ENCODE measurements at places on chromosomes 6 and 20.
A peak's percentile ranks its signal among the peaks of the same experiment; 100 is the strongest.

GRCh38 chr6:170438402-170438753, 114.7 kb downstream of the PSMB1 start:
- peak; percentile 59 for DNase-seq

GRCh38 chr6:48111575-48111974, 578 bp upstream of the PTCHD4 start:
- DNase-seq, result no peak

DNA sequence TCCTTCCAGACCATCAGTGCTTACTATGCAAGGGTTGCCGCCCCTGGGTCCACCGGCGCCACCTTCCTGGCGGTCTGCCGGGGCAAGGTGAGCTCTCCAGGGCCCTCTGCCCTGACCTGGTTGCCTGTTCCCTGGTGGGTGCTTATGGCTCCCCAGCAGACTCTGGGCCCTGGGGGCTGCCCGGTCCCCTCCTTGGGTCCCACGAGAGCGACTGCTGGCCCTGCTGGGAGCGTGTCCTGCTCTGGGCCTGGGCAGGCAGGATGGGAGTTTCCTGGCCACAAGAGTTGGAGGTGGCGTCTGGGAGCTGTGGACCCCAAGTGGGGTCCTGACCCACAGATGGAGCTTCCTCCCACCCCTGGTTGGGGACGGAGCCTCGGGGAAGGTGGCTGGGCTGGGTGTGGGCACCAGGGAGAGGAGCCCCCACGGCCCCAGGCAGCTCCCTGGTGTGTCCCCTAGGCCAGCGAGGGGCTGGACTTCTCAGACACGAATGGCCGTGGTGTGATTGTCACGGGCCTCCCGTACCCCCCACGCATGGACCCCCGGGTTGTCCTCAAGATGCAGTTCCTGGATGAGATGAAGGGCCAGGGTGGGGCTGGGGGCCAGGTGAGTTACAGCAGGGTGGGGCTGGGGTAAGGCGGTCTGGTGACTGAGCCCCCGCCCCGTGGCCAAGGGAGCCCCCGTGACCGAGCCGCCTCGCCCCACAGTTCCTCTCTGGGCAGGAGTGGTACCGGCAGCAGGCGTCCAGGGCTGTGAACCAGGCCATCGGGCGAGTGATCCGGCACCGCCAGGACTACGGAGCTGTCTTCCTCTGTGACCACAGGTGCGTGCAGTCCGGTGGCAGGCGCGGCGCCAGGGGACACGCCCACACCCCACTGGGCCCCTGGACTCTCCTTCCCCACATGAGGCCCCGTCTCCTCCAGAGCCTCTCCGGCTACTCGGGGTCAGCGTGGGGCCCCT, 7.1 kb upstream of the TNFRSF6B start:
- no peak for DNase-seq

GRCh38 chr20:39986173-39986904, 702.7 kb downstream of the MAFB start:
- DNase-seq, result no peak

- DNase-seq, result no peak
Observed at GRCh38 chr6:32123681-32124080, 4.4 kb downstream of the ATF6B start.

- no peak for DNase-seq
Observed at GRCh38 chr6:66930559-66931290, 1223.7 kb upstream of the EYS start.

DNA sequence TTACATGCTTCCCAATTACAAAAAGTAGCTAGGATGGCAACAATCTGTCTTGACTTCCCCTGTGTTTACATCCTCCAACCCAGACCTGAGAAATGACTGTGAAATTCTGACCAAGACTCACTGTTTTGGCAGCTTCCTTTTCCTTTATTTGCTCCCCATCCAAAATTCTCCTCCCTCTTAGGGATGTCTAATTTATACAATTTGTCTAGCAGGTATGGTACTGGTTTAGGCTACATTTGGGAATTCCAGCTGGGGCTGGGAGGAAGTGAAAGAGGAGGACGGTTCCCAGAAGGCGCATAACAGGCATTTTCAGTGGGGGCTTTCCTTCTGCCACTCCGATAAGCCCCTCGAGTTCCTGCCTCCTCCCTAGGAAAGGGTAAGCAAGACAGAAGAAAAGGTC, 231.5 kb upstream of the BTBD3 start:
- DNase-seq, result no peak

DNA sequence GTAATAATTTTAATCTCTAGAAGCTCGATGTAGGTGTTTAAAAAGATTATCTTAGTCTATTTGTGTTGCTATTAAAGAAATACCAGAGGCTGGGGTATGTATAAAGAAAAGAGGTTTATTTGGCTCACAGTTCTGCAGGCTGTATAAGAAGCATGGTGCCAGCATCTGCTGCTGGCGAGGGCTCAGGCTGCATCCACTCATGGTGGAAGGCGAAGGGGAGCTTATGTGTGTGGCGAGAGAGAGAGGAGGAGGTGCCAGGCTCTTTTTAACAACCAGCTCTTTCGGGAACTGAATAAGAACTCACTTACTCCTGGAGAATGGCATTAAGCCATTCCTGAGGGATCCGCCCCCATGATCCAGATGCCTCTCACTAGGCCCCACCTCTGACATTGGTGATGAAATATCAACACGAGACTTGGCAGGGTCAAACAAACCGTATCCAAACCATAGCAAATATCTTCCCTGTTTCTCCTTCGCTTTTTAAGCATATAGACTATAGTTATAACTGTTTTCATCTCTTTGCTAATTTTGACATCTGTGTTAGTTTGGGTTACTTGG, 24.5 kb downstream of the CHMP4B start:
- DNase-seq, result no peak

Data from mesothelial cell of epicardium (in vitro differentiated cells).